GM13977 (cell line): ENCODE measurements at places on chromosomes 5 and 9.

DNA sequence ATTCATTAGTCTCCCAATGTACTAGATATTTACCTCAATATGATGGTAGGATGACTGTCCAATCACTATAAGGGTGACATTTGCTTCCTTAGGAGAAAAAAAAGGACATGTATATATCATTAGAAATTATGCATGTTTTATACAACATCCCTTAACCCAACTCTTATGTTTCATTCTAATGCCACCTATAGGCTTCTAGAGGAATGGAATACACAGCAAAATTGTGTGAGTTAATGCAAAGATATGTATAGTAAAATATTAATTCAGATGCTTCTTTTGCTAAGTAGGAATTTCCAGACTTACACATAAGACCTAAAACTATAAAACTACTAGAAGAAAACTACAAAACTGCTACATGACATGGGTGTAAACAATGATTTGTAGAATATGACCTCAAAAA, 3.5 kb downstream of the PRXL2C start:
- DNase-seq: peak; percentile 48

- DNase-seq: no peak
Measured at GRCh38 chr5:36982146-36982545, 105.6 kb downstream of the NIPBL start.

DNA sequence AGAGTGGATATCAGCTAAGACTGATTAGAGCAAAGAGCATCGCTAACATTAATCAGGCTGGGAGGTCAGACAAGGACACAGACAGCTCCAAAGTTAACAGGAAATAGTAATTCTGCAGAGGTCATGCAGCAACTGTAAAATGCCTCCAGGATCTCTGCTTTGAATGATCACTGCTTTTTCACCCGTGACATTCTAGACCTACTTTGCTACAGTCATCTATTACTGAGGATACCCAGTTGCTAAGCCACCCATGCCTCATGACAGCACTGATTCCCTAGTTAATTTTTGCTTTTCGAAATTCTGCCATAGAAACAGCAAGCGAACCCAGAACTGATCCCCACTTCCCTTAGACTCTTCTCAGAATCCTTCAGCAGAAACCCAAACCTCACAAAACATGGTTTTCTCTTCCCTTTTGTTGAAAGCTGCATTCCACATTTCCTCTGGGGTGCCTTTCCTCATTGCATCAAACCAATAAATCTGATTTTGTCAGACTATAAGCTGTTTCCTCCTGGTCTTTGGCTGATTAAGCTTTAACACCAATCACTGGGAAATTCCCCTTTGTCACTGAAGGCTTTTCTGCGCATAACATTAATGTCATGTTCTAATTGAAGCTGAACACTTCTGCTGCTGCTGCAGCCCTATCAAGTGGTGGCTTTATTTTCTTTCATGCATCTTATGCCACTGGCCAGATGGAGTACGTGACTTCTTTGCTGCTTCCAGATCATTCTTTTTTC, 201.1 kb upstream of the CHD1 start:
- DNase-seq: no peak

- DNase-seq: no peak
Measured at GRCh38 chr9:25935188-25935587, 256.9 kb upstream of the TUSC1 start.

- DNase-seq: no peak
Measured at GRCh38 chr9:86052556-86053468, 46.5 kb downstream of the GOLM1 start.

GRCh38 chr9:97502222-97502983, 937 bp downstream of the TMOD1 start:
- peak; percentile 63 for DNase-seq

DNA sequence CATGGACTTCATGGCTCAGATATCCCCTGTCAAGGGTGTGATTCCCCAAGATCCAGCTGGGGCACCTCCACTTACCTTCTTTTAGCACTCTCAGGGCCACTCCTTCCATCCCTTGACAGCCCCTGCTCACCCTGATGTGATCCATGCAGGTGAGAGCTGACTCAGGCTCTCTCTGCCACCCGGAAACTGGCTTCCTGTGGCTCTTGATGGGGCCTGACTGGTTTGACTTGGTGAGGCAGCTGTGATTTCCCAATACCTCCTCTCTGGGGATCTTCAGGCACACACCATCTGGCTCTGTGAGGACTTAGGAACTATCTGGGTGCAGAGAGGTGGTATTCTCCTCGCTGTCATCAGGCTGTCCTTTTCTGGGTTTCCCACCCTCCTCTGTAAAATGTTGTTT, 7.9 kb upstream of the FAT2 start:
- DNase-seq: no peak

DNA sequence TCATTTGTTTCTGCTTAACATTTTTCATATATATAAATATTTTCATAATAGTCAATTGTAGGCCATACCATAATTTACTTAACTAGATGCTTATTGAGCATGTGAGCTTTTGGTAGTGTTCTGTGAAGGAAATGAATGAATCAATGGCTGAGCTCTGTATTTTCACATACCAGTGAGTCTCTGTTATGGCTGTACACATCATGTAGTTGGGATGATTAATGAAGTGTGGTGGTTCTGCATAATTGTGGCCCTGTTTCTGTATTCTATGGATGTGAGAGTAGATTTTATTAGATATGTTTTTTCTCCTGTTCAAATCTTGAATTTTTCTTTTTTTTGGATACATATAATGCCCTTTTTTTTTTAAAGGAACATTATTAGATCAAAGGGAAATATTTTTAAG, 56.2 kb downstream of the CTNNA1 start:
- no peak for DNase-seq

DNA sequence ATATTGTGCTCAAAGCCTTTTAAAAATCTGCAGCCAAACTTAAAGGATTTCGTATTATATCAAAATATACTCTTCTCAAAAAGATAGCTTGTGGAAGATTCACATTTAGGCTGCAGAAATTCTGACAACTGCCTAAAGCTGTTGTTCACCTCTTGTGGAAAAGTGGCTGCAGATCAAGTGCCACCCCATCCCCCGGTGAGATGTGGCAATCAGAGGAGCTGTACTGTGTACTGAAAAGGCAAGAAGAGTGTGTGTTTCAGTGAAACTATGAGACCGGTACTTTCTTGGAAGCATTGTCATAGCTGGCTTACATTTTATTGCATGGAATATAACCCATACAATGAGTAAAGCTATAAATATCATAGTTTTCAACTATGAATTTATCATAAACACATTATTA, 64.3 kb downstream of the CDH18 start:
- DNase-seq: no peak

DNA sequence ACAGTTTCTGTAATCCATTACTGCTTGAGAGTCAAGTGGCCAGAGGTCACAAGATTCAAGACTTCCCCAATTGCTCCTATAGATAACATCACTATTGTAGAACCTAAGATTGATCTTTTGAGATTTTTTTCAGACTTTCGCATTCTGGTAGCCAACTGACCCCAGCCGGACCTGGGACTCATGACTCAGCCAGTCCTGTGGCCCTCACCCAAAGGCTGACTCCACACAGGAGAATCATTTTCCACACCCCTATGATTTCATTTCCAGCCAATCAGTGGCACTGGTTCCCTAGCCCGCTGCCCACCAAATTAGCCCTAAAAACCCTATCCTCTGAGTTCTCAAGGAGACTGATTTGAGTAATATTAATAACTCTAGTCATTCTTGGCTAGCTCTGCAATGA, 36.2 kb downstream of the TARS1 start:
- no peak for DNase-seq

GRCh38 chr5:169435506-169436229, 134.7 kb upstream of the SLIT3 start:
- DNase-seq: no peak

- DNase-seq: no peak
Measured at GRCh38 chr5:17174965-17175364, 42.5 kb upstream of the BASP1 start.

DNA sequence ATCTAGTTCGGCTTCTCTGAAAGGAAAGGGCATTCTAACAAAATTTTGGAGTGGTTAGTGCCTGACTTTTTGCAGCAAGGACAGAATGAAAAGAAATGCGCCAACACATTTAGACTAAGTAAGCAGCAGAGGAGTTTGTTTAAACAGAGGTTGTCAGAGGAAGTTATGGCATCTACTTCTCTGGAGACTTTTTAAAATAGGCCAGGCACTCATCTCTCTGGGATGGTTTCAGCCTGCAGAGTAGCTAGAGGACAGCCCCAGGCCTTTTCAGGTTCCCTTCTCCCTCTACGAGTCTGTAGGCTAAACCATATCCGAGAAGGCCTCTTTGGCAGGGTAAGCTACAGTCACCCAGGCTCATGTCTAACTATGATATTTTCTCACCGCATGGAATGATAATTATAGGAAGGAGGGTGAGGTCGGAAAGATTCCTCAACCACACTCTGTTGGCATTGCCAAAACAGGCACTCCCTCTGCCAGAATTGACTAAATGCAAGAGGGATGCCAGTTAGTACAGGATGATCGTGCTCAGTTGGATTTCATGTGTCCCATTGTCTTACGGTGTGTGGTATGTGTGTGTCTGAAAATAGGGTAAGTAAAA, 1.4 kb upstream of the CTXN3 start:
- DNase-seq: no peak

GRCh38 chr5:56535347-56535746, 280.0 kb upstream of the MAP3K1 start:
- no peak for DNase-seq

GRCh38 chr9:107292821-107293542, 9.9 kb downstream of the RAD23B start:
- no peak for DNase-seq

- no peak for DNase-seq
Measured at GRCh38 chr5:141511771-141512325, 23.0 kb downstream of the PCDHGC5 start.
